ENCODE measurements at places on chromosomes 3 and 15. TPM values are rescaled to one million over a fixed set of nuclear protein-coding genes. Genes with fewer than 3 reads are reported as not detected.

MKRN3 gene
- 1.1 TPM for total RNA-seq

STX19 gene
- not detected for total RNA-seq

TUSC7 gene
- total RNA-seq, result not detected

ZMYND10 gene
- 1.0 TPM for total RNA-seq

GOLGA8Q gene
- total RNA-seq, result 0.09 TPM

THBS1 gene
- 64.6 TPM for total RNA-seq
